NCI-H1092 (cell line): ENCODE measurements at places on chromosomes 7 and 10.

DNA sequence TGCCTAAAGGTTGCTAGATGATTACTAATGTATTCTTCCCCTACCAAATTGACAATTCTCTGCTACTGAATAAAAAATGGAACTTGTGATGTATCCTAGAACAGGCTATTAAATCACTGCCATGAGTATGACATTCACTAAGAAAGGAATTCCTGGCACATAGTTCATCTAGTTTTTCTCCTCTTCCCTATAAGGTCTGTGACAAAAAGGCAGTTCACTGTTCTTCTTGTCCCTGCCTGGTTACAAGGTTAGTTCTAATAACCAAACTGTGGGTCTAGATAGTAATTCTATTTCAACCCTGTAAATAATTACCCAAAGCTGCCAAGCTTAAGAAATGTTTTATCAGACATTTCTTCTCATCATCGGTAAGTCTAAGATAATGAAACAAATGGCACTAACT lies 245.6 kb downstream of the BICC1 start:
- no peak for DNase-seq

DNA sequence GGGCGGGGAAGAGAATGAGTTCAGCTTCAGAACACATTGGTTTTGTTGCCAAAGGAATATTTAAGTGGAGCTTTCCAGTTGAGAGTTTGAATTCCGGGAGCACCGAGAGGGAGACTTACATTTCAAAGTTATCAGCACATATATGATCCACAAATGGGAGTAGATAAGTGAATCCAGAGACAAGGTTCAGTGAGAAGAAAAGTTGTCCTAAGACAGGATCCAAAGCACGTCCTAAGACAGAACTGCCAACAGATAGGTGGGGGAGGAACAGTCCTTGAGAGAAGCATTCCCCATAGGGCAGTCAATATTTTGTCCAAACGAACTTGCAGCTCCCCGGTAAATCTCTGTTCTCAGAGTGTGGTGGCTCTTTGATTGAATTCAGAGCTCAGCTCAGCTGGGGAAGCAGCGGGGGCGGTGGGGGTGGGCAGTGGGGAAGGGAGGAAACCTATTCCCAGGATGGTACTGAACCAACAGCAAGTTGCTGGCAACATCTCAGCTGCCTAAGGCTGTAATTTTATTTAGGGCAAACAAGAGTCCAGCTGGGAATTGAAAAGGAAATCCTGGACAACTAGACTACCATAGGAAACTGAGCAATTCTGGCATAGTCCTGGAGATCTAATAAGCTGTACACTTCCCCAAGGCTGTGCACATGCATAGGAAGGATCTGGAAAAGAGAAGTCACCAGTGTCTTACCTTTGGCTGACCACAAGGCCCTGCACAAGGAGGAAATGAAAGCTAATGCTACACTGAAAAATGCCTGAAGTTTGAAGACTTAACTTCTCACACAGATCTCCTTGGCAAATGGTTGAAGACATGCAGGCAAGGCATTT lies 94.2 kb upstream of the CXCL12 start:
- no peak for DNase-seq

DNA sequence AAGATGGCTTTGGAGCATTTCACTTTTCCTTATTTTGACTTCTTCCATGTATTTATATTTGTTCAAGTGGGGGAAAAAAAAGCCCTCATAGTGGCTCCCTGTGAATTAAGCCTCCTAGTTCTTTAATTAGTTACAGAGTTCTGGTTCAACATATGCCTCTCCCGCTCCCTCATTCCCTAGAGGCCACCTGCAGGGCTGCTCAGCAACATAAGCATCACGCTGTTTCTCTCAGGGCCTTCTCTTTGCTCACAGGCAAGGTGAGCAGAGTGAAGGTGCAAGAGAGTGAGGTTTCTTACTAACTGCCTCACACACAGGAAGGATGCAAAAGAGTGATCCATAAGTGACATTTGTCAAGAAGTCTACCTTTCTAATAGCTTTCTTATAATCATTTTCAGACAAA lies 196.7 kb downstream of the SEMA3E start:
- DNase-seq, result no peak

- no peak for DNase-seq
Observed at GRCh38 chr10:29845166-29845565, 210.4 kb upstream of the SVIL start.

- no peak for DNase-seq
Observed at GRCh38 chr7:51374936-51375335, 58.3 kb upstream of the COBL start.

DNA sequence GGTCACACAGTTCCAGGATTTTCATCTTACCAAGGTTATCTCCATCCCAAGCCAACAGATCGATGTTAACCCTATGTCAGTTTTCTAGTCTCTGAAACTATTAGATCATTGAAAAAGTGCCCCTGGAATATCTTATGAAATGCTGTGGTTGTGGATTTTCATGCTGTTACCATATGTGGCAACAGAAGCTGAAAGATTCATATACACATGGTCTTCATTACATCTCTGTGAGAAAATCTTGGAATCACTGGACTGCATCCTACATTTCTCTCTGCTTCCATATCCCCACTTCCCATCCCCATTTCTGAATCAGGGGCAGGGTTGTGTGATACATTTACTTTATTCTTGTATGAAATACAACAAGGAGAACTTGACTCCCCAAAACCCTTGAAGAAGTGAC lies 146.1 kb downstream of the SLC16A9 start:
- no peak for DNase-seq

DNA sequence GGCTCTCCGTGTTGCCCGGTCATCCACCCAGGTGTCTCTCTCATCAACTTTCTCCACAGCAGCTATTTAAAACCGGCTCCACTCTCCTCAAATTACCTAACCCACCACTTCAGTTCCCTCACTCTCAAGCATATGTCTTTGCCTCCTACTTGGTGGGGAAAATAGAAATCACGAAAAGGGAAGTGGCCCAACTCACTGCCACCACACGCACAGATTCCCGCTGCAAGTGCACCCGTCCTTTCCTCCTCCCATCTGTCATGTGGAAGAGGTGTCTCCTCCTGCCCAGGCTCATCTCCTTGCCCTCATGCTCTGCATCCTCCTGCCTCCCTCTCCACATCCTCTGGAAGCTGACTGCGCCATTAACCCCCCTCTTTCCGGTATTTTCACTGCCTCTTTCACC lies 80.8 kb upstream of the MKX start:
- no peak for DNase-seq

DNA sequence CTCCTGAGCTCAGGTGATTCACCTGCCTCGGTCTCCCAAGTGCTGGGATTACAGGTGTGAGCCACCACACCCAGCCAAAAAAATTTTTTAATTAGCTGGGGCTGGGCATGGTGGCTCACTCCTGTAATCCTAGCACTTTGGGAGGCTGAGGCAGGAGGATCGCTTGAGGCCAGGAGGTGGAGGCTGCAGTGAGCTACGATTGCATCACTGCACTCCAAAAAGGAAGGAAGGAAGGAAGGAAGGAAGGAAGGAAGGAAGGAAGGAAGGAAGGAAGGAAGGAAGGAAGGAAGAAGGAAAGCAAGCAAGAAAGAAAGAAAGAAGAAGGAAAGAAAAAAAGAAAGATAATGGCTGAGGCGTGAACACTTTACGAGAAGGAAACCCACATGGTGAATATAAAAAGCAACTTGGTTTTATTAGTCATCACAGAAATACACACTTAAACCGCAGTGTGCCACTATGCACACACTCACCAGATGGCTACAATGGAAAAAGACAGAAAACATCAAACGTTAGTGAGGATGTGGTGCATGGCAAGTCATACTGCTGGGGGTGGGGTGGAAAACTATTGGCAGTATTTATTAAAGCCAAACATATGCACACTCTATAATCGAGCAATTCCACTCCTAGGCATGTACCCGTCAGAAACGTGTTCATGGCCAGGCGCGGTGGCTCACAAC lies 4.4 kb upstream of the CCL26 start:
- DNase-seq, result no peak

GRCh38 chr10:90199093-90199492 lies 497.7 kb downstream of the KIF20B start:
- no peak for DNase-seq

DNA sequence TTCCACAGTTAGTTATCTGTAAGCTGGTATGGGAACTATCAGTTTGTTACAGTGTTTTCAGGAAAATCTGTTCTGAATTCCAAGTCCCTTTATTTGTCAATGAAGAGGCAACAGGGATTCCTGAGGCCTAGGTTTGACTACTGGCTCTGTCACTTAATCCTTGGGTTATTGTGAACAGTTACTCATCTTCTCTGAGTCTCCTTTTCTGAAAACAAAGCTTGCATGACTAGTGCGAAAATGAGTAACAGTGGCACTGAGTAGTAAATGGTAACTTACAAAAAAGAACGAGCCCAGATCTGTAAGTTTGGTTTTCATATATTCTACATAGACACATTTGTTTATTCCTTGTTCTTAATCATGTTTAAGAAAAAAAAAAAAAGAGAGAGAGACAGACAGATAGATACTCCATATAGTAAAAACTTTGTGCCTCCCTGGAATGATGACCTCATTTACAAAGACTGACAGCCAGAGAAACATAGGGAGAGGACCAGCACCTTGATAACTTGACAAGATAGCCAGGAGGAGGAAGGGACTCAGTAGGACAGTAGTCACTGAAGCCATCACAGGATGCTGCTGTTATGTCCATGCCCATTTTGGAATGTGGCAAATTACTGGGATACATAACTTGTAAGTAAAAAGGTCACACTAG lies 1.9 kb downstream of the MRPS33 start:
- DNase-seq, result no peak

GRCh38 chr7:66183700-66184099 lies 21.4 kb upstream of the TPST1 start:
- no peak for DNase-seq

DNA sequence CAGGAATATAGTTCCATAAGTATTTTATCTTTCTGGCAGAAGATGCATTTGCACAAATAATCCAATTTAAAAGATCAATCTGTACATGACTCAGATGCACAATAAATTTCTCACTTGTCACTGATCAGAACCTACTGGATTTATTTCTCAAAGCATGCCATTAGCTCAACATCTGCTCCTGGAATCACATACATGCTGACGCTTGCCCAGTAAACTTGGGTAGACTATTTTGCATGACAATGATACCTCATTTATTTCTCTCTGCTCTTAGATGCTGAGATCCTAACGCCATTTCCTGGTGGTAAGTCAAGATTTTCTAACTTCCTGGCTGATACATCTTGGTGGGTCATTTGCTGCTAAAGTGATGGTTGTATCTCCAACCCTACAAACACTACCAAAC lies 33.8 kb upstream of the C10orf120 start:
- DNase-seq, result no peak

DNA sequence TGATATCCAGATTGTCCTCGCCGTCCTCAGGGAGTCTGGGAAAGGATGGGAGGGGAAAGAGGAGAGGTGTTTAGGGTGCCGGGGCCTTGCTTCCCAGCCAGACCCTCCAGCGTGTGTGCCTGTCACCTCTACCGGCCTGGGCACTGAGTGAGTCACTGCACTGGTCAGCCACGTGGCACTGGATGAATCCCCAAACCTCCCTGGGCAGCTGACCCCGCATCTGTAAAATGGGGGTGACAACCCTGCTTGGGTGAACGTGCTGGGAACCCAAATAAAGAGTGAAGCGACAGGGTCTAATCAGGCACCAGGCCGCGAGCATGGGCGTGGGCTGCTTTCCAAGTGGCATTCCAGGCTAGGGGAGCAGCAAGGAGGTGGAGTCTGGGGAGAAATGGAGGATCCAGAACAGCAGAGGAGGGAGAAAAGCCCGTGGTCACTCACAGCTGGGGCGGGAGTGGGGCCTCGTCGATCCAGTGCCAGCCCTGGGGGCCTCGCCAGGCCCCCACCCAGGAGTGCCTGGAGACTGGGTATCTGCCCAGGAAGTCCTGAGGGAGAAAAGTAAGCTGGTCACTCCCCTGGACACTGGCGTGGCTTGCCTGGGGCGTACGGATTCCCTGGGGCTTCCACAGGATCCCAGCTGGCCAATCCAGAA lies 29.7 kb downstream of the KLRG2 start:
- DNase-seq, result no peak

DNA sequence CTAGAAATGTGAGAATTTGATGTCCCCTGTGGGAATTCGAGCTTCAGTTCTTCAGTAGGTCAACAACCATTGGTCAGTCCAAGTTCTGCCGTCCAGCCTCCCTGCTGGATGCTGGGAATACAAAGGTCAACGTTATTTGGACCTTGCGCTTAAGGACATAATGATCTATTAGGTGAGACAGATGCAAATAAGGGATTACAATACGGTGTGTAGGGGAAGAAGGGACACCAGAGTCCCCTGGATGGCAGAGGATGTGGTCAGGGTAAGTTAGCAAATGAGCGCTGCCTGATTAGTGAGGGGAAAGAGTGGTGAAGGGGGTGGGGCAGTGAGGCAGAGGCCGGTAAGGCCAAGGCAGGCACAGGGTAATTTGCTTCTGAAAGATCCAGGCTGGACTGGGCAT lies 16.2 kb downstream of the CCNY start:
- DNase-seq, result no peak

- DNase-seq, result no peak
Observed at GRCh38 chr7:112970771-112971170, 115.9 kb downstream of the GPR85 start.

GRCh38 chr10:33859319-33860022 lies 525.0 kb upstream of the NRP1 start:
- DNase-seq, result no peak

DNA sequence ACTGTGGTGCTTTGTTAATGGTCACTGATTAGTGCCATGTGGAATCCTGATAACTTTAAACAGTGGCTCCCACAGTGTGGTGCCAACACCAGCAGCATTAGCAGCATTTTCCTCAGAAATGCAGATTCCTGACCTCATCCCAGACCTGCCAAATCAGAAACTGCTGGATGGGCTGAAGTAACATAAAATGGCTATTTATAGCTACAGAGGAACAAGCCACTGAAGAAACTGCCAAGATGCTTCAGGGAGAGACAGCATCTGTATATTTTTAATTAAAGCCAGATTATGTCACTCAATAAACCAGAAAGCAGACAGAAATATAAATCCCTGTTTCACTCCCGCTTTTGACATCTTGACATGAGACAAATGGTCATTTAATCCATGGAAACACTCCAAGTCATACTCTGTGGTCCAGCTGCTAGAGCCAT lies 178.5 kb downstream of the AMPH start:
- no peak for DNase-seq

DNA sequence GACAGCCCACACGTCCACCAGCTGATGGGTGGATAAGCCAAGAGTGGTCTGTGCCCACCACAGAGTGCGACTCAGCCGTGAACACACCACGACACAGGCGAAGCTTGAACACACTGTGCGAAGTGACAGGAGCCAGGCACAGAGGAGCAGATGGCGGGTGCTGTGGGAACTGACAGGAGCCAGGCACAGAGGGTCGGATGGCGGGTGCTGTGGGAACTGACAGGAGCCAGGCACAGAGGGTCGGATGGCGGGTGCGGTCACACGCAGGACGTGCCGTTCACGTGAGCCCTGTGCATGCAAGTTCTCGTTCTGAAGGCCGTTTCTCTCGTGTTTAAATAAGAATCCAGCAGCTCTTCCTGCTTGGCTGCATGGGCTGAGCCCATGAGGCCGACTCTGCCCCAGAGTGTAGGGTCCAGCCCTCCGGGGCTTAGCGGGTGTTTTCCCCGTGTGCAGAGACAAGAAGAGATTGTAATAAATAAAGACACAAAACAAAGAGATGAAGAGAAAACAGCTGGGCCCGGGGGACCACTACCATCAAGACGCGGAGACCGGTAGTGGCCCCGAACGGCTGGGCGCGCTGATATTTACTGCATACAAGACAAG lies 5.9 kb upstream of the ADAP1 start:
- DNase-seq, result no peak

- DNase-seq, result no peak
Observed at GRCh38 chr7:20795881-20796280, 9.2 kb upstream of the SP8 start.

GRCh38 chr7:134175334-134176036 lies 48.3 kb downstream of the LRGUK start:
- DNase-seq, result no peak

- no peak for DNase-seq
Observed at GRCh38 chr7:111145472-111145871, 54.5 kb downstream of the LRRN3 start.
